ENCODE measurements at places on chromosomes 1 and 21. TPM values are rescaled to one million over a fixed set of nuclear protein-coding genes. Genes with fewer than 3 reads are reported as not detected.

OLIG1 gene
- not detected for total RNA-seq

VASH2 gene
- 1.4 TPM for total RNA-seq

AXDND1 gene
- not detected for total RNA-seq

DDAH1 gene
- 72.0 TPM for total RNA-seq

TRIM46 gene
- total RNA-seq = 9.6 TPM

YRDC gene
- total RNA-seq = 19.2 TPM

LCA5L gene
- total RNA-seq = 1.0 TPM

VTCN1 gene
- total RNA-seq = not detected

AMIGO1 gene
- 0.88 TPM for total RNA-seq

RAP1A gene
- total RNA-seq = 57.1 TPM

TTC22 gene
- not detected for total RNA-seq

MPZ gene
- 2.0 TPM for total RNA-seq

SYT14 gene
- 0.18 TPM for total RNA-seq

TFF2 gene
- total RNA-seq = not detected

PBX1 gene
- 24.1 TPM for total RNA-seq

FCRLB gene
- total RNA-seq = 0.62 TPM

TENT5C gene
- total RNA-seq = 0.12 TPM

DNTTIP2 gene
- total RNA-seq = 55.5 TPM

DIPK1A gene
- 0.62 TPM for total RNA-seq

HFM1 gene
- total RNA-seq = 0.11 TPM

MTARC1 gene
- total RNA-seq = 3.5 TPM

TMEM82 gene
- total RNA-seq = not detected

HRNR gene
- total RNA-seq = not detected

CHRM3 gene
- total RNA-seq = not detected

RASSF5 gene
- 0.60 TPM for total RNA-seq

CD164L2 gene
- not detected for total RNA-seq

TDRD5 gene
- not detected for total RNA-seq

ACKR1 gene
- 0.15 TPM for total RNA-seq

TDRD10 gene
- total RNA-seq = 6.1 TPM

PLCH2 gene
- total RNA-seq = 0.32 TPM

KCNT2 gene
- 1.4 TPM for total RNA-seq

TNN gene
- not detected for total RNA-seq

GREM2 gene
- not detected for total RNA-seq

LINGO4 gene
- not detected for total RNA-seq

PTCH2 gene
- total RNA-seq = 1.9 TPM

NEGR1 gene
- total RNA-seq = 21.8 TPM

BSND gene
- total RNA-seq = not detected

BGLAP gene
- 2.4 TPM for total RNA-seq

DDR2 gene
- 30.8 TPM for total RNA-seq

GSTM1 gene
- not detected for total RNA-seq

RAB13 gene
- total RNA-seq = 135 TPM

CRYBG2 gene
- not detected for total RNA-seq

RASAL2 gene
- total RNA-seq = 19.6 TPM

SYDE2 gene
- total RNA-seq = 2.9 TPM

CYYR1 gene
- 23.8 TPM for total RNA-seq

DNASE2B gene
- not detected for total RNA-seq

AKT3 gene
- total RNA-seq = 98.2 TPM

ADAM30 gene
- not detected for total RNA-seq

OR2T29 gene
- not detected for total RNA-seq

C1orf116 gene
- 0.07 TPM for total RNA-seq

HEATR1 gene
- 62.0 TPM for total RNA-seq

FMN2 gene
- not detected for total RNA-seq

FCGR2B gene
- total RNA-seq = not detected

S100A7 gene
- total RNA-seq = not detected

SELE gene
- total RNA-seq = 1.8 TPM

KRTAP10-1 gene
- total RNA-seq = not detected

SLC16A1 gene
- 117 TPM for total RNA-seq

GPR3 gene
- total RNA-seq = 2.4 TPM

Measured in endothelial cell of umbilical vein (primary cell).